ENCODE measurements at places on chromosomes 1 and 21.

DNA sequence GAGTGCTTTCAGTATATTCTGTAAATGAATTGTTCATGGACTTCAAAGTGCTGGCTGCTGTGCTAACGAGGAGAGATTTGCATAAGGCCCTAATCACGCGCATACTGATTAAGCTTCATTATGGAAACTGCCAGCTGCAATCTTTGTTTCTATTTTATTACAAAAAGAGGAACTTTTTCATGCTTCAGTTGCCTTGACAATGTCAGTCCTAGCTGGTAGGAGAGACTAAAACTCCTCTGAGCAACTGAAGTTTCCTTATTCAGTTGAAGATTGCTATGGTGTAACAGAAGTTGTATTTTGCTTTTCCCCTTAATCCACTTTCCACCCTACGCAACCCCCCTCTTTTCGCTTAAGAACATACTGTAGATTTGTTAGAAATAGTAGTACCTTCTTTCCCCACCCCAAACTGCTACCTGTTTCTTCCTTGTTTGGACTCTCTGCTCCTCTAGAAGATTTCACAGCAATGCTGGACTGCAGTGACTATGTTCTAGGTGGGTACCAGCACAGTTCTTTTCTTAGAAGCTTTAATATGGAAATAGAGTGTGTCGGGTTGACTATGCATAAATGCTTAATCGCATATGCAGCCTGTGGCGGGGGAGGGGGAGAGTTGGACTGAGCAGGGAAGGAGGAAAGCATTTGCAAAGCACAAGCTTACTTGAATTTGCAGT lies 108.3 kb downstream of the POU2F1 start:
- DNase-seq: no peak

- DNase-seq: no peak
Measured at GRCh38 chr1:244028701-244029100, 22.4 kb upstream of the ZBTB18 start.

DNA sequence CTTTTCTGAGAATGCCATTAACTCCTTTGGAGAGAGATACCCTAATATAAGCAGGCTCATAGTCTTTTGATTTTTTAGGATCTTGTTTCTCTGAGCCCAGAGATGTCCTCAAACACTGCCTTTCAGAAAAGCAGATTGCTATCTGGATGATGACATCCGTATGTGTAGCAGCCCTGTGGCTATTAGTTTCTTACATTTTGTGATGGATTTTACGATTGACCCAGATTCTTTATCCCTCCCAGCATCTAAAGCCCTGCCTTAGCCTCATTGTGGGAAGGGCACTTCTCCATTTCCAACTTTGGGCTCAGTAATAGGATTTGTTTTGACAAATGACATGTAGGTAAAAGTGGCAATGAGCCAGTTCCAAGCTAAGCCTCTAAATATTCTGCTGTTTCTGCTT lies 300.3 kb downstream of the TTLL7 start:
- DNase-seq: no peak

DNA sequence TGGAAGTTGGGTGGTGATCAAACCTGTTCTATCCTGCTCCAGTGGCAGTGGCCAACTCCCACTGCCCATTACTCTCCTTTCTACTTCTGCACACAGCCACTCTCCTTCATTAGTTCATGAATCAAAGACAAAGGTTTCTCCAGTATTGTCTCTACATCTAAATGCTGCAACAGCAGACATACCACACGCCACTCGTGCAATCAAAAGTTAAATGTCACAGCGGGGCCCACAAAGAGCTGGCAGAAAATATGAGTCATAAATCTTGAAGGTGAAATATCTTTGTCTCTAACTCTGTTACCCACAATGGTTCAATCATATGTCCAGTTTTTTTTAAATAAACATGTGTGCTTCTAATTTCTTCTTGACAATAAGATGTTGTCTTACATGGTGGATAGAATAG lies 13.3 kb downstream of the APCS start:
- no peak for DNase-seq

DNA sequence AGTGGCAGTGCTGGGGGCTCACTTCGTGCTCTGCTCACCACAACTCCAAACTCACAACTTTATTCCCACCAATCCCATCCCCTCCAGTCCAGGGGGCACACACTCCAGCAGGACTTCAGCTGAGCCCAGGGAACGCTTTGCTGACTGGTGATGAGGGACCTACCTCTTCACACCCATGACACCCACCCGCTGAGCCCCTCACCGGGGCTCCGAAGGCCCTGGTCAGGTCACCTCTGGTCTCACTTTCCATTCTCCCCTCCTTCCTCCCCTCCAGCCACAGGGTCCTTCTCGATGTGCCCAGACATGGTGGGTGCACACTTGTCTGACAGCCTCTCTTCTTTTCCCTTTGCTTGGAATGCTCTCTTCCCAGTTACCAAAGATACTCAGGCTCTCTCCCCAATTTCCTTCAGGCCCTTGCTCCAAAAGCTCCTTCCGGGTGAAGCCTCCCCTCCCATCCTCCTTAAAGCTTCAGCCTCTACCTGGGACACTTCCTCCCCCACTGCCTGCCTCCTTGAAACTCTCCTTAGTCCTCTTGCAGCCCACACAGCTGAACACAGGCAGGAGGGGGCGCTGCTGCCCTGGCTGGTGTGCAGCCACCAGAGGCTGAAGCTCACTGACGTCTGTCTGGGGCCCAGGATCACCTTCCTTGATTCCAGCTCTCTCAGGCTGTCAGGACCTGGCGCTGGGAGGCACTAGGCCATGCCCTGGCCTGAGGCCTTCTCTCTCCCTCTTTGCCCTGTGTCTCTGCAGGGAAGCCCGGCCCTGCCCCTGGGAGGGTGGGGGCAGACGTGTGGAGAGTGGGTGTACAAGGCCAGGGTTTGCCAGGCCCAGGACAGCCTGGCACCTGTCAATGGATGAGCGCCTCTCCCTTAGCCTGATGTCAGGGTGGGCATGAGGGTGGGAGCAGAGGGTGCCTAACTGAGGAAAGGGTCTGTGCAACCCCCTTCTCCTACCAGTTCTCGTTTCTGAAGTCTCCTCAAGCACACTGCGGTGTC lies 1.6 kb downstream of the KCNE1 start:
- peak; percentile 35 for DNase-seq

- no peak for DNase-seq
Measured at GRCh38 chr1:184212649-184213314, 161.3 kb downstream of the TSEN15 start.

GRCh38 chr1:116871779-116872146 lies 38.0 kb upstream of the PTGFRN start:
- DNase-seq: no peak

DNA sequence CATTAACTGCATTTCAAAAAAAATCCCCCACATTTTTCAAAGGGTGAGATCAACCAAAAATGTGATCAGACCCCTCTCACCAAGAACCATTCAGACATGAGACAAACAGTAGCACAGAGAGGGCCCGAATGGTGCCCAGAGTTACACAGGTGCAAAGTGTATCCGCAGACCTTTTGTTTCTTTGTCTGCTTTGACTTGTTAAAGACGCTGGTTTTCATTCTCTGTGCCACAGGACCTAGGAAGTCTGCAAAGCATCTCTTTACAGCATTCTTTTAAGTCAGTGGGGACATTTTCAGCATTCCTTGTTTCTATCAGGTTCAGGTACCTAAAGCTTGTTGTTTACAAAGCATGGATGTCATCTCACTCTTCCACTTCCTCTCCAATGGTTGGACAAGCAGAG lies 87.2 kb upstream of the MAP1LC3C start:
- no peak for DNase-seq

GRCh38 chr1:220370041-220370700 lies 97.9 kb upstream of the RAB3GAP2 start:
- DNase-seq: no peak

DNA sequence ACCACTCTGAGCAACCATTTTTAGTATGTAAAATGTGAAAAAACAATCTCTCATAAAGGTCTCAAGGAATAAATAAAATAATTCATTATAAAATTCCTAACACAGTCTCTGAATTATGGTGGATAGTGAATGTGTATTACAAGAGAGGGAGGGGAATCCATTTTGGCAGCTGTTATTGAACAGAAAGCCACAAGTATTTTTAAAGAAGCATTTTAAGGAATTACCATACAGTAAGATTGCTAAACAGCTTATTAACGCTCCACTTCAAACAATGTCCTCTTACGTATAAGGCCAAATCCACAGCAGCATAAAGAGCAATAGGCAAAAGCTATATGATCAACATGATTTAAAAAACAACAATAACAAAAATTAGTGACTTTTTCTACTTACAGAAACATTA lies 18.4 kb downstream of the PIGK start:
- no peak for DNase-seq

- no peak for DNase-seq
Measured at GRCh38 chr1:245264226-245264625, 109.4 kb downstream of the KIF26B start.
